AG08396 (cell line): ENCODE measurements at places on chromosomes 2 and 18.

DNA sequence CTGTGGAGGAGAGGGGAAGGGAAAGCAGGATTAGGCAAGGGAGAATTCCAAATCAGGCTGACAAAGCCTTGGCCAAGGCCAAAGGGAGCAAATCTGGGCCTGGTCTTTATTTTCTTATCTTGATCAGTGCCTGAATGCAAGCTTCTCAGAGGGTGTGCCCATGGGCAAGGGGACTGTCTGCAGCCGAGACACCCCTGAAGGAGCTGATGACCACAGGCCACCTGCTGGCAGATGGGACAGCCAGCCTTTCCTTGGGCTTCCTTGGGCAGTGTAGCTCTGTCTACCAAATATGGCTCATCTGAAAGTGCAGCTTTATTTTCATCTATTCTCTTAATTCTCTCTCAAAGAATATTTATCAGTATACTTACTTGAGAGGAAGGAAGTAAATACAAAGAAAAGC lies 117.0 kb downstream of the PKP4 start:
- DNase-seq, result no peak

- DNase-seq, result no peak
Observed at GRCh38 chr2:964562-964961, 13.9 kb downstream of the SNTG2 start.

DNA sequence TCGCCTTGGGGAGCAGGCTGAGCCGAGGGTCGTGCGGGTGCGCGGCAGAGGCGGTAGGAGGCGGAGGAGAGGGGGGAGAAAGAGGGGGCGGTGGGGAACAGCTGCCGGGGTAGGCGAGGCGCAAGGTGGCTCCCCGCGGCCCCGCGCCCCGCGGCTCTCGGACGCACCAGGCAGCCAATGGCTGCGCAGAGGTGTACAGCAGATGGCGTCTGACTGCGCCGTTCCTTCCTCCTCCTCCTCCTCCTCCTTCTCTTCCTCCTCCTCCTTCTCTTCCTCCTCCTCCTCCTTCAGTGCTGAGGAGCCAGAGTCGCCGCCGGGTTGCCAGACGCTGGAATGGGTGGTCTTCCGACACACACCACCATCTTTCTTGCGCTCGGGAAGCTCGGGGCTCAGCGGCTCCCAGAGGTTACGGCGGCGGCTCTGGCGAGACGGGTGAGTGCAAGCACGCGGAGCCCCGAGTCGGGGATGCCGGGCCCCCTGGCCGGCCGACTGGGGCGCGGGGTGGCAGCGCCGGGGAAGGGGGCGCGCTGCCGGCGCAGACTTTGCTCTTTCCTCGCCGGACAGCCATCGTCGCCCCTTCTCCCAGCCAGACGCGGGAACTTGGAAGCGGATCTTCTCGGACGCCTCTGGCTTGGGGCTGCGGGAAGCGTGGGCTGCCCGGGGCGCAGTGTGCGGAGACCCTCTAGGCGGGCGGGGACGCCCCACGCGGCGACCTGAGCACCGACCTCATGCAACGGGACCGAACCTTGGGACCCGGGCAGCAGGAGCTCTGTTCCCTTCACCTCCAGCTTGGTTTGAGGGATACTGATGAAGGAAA lies at the start of gene THSD7B:
Gene THSD7B (plus strand): TSS at position 290 of the 817 bp plus-strand sequence. CDS start 116,634 bp downstream, outside the sequence.
- no peak for DNase-seq

DNA sequence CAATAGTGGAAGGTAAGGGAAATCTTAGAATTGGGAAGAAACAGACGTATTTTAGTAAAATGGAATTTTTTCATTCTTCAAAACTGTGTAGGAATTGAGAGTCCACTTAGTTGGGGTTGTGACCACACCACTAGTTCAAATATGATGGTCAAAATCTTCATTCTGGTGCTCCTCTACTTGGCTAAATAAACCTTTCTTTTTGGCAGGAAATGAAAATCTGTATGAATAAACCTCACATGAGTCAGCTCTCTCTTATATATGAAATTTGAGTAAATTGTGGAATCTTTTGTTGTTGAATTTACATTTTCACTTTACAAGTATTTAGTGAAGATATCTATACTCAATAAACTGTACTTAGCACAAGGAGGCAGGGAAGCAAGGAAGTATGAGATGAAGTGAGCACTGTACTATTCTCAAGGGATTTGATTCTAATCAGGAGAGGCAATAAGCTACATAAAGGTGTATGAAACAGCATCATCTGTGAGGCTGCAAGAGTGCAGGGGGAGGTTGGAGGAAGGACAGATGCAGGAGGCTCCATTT lies 20.5 kb downstream of the IL18R1 start:
- DNase-seq, result no peak

DNA sequence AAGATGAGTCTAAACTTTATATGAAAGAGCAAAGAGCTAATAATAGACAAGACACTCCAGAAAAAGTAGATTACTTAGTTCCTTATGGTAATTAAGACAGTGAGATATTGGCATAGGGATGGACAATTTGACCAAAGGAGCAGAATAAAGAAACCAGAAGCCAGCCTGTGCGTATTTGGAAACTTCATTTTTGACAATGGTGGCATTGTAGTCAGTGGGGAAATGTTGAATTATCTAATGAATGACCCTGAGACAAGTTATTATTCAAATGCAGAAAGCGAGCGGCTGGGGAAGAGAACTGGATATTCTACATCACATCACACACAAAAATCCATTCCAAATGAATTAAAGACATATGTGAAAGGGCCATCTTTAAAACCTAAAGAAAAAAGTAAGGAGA lies 144.3 kb downstream of the DTNB start:
- no peak for DNase-seq

DNA sequence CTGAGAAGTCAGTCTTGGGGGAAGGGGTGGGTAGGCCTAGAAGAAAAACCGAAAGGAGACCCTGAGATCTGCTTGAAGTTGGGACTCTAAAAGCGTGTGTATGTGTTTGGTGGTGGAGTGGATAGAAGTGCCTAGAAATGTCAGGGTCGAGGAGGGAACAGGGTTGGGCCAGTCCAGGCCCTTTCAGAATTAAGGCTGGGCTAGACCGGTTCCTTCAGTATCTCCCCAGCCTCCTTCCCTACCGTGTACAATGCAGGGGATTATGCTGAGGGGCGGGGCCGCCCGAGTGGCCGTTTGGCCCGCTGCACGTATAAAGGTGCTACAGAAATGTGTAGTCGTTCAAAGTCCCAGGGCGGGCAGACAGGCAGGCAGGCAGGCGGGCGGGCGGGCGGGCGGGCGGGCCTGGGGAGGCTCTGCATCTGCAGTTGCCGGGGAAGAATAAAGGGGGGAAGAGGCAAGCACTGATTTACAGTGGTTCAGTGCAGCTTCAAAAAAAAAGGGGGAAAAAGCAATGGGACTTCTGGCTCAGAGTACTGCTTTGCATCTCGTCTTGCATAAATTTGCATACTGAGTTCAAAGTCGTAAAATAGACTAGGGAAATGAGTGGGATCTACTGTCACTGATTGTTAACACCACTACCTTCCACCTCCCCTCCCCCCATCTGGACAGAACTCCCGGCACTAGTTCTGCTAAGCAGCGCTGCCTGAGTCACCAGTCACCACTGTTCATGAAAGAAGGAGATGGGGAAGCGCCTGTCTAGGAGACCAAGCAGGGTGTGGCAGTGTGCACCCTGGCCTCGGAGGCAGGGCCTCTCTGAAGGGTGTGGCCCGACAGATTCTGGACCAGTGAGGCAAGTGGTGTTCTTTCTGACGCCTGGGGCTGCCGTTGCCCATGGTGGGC lies 3.6 kb downstream of the IGFBP2 start:
- no peak for DNase-seq

GRCh38 chr2:48098539-48098938 lies 192.2 kb upstream of the FBXO11 start:
- no peak for DNase-seq

DNA sequence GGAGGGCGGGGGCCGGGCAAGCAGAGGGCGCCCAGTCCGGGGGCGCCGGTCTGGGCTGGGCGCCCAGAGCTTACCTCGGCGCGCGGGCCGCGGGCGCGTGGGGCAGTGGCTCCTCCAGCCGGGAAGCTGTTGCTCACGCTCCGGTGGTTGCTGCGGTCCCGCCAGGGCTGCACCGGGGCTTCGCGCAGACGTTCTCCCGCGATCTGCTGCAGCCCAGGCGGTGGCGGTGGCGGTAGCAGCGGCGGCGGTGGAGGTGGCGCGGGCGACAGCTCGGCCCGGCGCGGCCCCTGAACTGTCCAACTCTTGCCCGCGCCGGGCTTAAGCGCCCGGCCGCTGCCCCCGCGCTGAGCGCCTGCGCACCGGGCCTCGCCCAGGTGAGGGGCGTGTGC lies 391 bp downstream of the ZNF385B start:
- DNase-seq, result peak; percentile 27

- no peak for DNase-seq
Observed at GRCh38 chr2:121257480-121257840, 27.5 kb downstream of the TFCP2L1 start.

DNA sequence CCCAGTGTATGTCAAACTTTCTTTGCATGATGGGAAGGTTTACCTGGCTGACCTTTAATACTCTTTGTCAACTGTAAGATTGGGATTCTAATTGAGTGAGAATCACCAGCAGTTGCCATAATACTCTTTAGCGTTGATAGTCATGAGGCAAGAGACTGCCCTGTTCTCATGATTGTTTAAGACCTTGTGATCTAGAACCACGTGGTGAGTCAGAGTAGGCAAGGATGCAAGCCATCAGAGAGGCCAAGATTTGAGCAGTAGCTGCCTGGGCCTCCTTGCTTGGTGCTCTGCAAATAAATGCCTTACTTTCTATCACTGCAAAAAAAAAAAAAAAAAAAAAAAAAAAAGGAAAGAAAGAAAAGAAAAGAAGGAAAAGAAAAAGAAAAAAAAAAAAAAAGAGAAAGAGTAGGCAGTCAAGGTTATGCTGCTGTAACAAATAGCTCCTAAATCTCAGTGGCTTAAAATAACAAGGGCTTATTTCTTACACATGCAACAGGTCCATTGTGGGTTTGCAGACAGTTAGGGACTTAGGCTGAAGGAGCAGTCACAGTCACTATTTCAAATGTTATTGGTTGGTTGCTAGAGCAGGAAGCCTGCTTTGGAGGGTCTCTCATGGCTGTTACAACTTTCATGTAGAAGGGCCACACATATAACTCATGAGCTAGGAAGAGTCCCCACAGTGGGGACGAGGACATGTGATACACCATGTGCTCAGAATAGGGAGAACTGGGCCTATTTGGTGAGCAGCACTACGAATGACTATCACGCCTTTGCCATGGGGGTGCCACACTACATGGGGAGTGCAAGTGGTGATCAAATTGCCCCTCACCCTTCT lies 21.7 kb downstream of the IL1R2 start:
- DNase-seq, result no peak

- peak; percentile 40 for DNase-seq
Observed at GRCh38 chr2:240208631-240209211, 68.3 kb upstream of the OTOS start.

DNA sequence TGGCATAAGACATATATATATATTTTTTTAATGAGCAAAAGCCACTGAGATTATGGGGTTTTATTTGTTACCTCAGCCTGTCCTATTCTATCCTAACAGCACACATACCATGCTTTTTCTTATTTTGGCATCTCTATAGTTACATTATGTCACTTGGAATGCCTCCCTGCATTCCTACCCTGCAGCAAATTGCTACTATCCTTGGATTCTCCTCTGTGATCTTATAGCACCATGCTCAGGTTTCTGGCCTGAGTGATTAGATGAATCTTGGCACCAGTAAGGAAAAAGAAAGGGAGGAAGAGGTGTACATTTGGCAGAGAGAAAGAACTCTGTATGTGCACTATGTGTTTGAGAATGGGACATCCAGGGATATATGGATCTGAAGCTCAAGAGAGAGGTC lies 86.3 kb upstream of the PELI1 start:
- no peak for DNase-seq

DNA sequence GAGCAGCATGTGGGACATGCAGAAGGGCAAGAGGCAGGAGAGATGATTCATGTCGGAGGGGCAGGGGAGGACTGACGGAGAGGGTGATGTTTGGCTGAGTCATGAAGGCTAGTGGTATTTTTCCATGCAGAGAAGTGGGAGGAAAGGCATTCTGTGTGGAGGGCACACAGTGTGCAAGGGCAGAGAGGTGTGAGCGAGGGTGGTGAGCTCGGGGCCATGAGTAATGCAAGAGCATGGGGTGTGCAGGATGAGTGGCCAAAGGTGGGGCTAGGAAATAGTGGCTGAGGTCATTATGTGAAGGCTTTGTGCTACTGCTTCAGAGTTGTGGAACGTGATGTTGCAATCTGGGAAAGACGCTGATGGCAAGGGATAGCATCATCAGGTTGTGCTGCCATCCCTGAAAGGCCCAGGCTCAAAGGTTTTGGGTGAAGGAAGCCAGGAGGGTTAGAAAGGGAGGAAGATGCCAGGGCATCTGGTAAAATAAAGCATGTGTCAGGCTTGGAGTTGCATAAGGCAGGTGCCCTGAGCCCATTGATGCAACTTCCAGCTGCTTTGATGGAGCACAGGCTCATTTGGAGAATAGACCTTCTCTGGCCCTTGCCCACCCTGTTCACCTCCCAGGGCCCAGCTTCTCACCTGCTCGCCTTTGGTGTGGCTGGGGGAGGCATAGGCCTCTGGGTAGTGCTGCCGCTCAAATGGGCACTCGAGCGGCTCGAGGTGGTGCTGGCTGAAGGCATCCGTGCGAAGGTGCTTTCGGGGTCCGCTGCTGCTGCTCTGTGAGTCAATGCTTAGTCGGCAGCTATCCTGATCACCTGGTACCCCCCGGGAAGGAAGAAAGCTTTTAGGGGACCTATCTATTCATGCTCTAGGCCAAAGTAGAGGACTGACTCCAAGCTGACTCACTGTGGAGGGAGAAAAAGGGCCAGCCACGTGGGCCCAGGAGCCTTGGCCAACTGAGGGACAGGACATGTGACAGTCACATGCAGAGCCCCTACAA lies 37.5 kb downstream of the PAX8 start:
- DNase-seq, result peak; percentile 95

- no peak for DNase-seq
Observed at GRCh38 chr2:173511942-173512341, 157.3 kb downstream of the CDCA7 start.

GRCh38 chr2:37786854-37787253 lies 115.4 kb upstream of the CDC42EP3 start:
- DNase-seq, result no peak

GRCh38 chr2:60079562-60079961 lies 473.9 kb downstream of the BCL11A start:
- DNase-seq, result no peak
